Naive thymus-derived CD8-positive, alpha-beta T cell (primary cell): ENCODE measurements at places on chromosomes 2 and 18.

DNA sequence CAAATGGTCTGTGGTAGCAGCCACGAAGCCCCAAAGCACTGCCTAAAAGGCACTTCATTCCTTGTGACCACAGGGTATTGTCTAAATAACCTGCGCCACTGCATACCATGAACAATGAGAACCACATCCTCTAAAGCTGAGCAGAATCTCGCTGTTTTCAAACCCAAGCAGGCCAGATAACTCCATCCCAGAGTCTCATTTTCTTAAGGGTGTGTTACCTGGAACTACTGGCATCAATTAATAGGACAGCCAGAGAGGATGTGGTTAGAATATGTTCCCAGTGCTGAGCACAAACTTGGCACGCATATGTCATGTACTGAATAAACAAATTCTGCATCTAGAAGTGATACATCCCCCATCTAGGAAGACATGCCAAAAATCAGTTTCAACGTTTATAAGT lies 13.0 kb downstream of the VPS4B start:
- DNase-seq, result no peak

- no peak for DNase-seq
Measured at GRCh38 chr2:19932928-19933327, 31.1 kb upstream of the TTC32 start.

GRCh38 chr2:210961249-210961648 lies 404.9 kb downstream of the CPS1 start:
- no peak for DNase-seq

DNA sequence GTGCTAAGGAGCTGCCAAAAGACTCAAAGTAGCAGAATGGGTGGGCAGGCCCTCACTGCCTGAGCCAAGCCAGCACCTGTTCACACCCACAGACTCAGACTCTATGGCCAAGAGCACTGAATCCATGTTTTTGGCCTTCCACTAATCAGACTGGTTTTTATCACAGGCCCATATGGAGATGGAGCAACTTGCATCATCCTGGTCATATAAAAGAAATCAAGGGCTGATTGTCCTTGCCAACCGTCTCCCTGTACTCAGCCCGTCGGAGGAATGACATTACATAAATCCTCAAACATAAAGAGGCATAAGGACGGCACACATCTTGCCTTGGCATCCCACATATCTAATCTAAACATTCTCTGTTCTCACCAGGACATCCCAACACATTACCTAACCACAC lies 66.7 kb downstream of the MARCHF4 start:
- DNase-seq, result no peak

DNA sequence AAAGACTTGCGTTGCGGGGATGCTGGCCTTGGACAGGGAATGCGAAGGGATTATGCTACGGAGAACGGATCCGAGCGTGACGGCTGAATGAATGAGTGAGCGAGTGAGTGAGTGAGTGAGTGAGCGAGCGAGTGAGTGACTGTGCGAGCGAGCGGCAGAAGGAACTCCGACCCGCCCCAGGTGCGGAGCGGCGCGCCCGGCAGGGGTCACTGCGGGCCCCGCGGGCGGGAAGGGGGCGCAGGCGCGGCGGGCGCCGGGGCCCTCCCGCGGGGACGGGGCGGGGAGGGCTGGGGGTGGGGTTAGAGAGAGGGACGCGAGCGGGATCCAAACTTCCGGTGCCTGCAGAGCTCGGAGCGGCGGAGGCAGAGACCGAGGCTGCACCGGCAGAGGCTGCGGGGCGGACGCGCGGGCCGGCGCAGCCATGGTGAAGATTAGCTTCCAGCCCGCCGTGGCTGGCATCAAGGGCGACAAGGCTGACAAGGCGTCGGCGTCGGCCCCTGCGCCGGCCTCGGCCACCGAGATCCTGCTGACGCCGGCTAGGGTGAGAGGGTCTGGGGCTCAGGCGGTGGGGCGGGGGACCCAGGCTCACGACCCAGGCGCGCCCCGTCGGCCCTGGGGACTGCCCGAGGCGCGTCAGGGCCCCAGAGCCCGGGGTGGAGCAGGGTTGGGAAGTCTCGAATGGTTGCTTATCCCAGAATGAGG lies at the start of gene ITM2C:
Gene ITM2C, plus strand, starts transcription at position 338 of the 702 bp plus-strand sequence. Its CDS starts 84 bp downstream, at position 422.
- peak; percentile 75 for DNase-seq

- DNase-seq, result no peak
Measured at GRCh38 chr2:1641523-1641922, 102.8 kb downstream of the PXDN start.
